Activated gamma-delta T cell (primary cell): ENCODE measurements at places on chromosomes 2 and 18.

- DNase-seq = no peak
These were observed 32.5 kb downstream of the METTL4 start for GRCh38 chr18:2538844-2539243.

GRCh38 chr2:18171191-18172139, 293.0 kb downstream of the KCNS3 start:
- no peak for DNase-seq

DNA sequence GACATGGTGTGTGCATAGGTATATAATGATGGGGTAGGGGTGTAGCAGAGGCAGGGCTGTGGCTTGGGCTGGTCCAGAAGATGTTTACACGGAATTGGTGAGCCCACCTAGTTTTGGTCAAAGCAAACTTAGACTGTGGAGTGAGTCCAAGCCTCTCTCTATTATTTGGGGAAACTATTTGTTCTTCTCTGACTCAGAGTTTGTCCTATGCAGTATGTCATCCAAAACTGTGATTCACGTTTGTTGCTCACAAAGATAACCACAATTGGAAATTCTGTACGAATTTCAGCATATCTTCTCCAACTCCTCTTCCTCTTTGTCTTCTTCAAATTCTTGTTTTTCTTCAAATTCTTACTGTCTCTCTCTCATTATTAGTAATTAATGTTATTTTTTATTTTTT, 292.9 kb downstream of the XIRP2 start:
- no peak for DNase-seq

- DNase-seq = no peak
These were observed 156.9 kb upstream of the ITGA6 start for GRCh38 chr2:172270278-172271079.

GRCh38 chr2:149490296-149490695, 97.3 kb downstream of the MMADHC start:
- no peak for DNase-seq

DNA sequence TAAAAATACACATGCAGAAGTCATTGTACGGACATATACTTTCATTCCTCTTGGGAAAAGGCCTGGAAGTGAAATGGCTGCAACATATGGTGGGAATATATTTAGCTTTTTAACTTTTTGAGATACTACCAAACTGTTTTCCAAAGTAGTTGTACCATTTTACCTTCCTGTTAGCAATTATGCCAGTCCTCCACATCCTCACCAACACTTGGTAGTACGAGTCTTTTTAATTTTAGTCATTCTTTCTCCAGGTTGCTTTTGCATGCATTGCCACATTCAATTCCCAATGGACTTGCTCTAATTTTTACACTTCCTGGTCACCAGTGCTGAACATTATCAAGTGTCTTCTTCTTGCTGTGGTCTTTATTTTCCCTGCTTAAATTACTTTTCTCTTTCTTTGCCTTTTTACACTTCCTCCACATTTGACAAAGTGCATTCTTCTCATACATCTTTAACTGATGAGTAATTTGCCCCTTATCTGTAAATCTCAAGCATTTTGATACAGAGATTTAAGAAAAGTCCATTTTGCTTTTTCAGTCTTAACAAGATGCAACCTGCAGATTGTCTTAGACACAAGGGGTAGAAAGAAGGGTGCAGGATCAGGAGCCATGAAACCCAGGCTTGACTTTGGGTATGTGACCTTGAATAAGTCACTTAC, 14.5 kb downstream of the VIT start:
- DNase-seq = no peak

GRCh38 chr2:731711-732110, 54.5 kb upstream of the TMEM18 start:
- no peak for DNase-seq

GRCh38 chr2:72613931-72614330, 211.9 kb downstream of the EXOC6B start:
- no peak for DNase-seq

- no peak for DNase-seq
These were observed 391 bp downstream of the ZNF385B start for GRCh38 chr2:179861027-179861415.

DNA sequence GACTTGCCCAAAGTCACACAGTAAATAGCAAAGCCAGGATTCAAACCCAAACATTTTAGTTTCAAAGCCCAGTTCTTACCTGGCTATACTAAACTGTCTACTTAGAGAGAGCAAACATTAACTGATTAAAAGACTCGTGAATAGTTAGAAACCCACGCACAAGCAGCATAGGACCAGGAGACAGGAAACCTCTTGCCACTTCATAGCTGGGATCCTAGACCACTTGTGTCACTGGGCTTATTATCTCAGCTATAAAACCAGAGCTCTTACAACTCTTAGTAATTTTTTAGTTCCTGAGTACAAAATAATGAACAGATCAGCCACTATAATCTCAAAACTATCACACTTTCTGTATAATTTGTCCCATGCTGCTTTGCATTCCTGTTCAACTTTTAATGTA, 2.4 kb upstream of the AAK1 start:
- DNase-seq = no peak

- DNase-seq = no peak
These were observed 270.2 kb downstream of the LOXHD1 start for GRCh38 chr18:46386788-46387187.

- DNase-seq = no peak
These were observed 5.1 kb downstream of the CHPF start for GRCh38 chr2:219538504-219538951.

- DNase-seq = no peak
These were observed 555.8 kb downstream of the SATB2 start for GRCh38 chr2:198901894-198902293.

- no peak for DNase-seq
These were observed 193.9 kb downstream of the EIPR1 start for GRCh38 chr2:3183766-3184165.

GRCh38 chr2:131445896-131446295, 30.0 kb upstream of the TUBA3D start:
- DNase-seq = no peak

- no peak for DNase-seq
These were observed 198.5 kb upstream of the ITGA4 start for GRCh38 chr2:181258720-181259119.

DNA sequence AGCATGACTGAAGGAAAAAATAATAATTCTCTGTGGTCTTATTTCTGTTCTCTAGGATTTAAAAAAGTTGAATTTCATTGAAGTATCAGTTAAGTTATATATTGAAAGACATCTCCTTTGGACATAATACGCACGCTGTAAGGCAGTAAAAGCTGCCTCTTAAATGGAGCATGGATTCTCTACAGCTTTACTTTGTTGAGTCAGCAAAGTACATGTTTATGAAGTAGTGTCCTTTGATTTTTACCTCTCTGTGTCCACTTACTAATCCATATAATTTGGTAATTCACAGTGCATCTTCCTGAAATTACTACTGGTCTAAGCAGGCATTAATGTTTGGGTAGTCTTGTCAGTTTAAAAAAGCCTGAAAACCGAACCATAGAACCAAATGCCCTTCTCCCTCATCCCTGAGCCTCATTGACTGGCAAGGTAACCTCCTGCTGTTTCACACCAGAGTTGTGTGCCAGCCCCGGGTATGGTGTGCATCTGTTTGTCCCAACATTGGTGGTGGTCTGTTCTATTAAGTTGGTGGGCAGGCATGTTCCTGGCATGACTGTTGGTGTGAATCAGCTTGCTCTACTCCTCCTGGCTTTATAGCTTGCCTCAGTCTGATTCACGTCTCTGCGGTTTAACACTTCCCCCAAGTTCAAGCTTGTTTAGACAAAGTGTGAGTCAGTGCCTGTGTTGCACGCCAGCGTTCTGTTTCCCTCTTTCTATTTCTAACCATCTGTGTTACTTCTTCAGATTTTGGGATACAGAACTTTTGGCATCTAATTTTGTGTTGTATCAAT, 71.0 kb upstream of the ITM2C start:
- no peak for DNase-seq

GRCh38 chr18:36511791-36512352, 214.4 kb downstream of the FHOD3 start:
- DNase-seq = no peak

GRCh38 chr18:48292229-48292628, 117.0 kb downstream of the ZBTB7C start:
- DNase-seq = no peak

- no peak for DNase-seq
These were observed 43.5 kb downstream of the KCTD1 start for GRCh38 chr18:26504831-26505230.

GRCh38 chr2:217225596-217225995, 365.7 kb upstream of the TNP1 start:
- DNase-seq = no peak
